Right lung (tissue), 10 donors: ENCODE measurements at places on chromosomes 13 and 19. TPM values are rescaled to one million over a fixed set of nuclear protein-coding genes. Genes with fewer than 3 reads are reported as not detected.

Gene MIR17HG
- polyA plus RNA-seq = 6.1 TPM

Gene GSX1
- not detected for polyA plus RNA-seq

Gene KCNN4
- 1.6 TPM for polyA plus RNA-seq

DNA sequence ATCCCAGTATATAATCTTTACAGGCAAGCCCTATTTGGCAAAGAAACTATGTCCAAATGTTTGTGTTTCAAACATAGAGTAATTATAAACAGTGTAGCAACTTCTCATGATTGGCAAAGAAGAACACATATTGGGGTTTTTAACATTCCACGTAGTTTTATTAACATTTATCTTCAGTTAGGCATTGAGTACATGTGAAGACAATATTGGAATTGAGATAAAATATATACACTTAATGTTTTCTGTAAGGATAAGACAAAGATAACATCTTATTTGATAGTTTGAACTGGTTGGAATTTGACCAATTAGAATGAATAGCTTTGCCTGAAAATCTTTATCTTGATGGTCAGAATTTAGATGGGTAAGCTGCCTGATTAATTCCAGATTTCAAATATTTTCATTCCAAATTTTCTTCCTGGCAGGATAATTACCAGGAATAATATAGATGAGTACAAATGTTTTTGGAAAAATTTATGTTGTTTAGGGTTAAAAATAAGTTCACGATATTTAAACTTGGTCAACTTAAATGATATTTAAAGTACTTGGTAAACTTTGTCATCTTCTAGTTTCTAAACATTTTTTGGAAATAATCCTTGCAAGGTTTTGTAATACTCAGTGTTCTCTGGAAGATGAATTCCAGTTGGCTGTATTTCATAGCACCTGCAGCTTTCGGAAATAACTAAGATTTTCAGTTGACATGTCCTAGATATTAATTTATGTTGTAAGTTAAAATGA, 536.5 kb upstream of the SPRY2 start:
- no peak for DNase-seq

DNA sequence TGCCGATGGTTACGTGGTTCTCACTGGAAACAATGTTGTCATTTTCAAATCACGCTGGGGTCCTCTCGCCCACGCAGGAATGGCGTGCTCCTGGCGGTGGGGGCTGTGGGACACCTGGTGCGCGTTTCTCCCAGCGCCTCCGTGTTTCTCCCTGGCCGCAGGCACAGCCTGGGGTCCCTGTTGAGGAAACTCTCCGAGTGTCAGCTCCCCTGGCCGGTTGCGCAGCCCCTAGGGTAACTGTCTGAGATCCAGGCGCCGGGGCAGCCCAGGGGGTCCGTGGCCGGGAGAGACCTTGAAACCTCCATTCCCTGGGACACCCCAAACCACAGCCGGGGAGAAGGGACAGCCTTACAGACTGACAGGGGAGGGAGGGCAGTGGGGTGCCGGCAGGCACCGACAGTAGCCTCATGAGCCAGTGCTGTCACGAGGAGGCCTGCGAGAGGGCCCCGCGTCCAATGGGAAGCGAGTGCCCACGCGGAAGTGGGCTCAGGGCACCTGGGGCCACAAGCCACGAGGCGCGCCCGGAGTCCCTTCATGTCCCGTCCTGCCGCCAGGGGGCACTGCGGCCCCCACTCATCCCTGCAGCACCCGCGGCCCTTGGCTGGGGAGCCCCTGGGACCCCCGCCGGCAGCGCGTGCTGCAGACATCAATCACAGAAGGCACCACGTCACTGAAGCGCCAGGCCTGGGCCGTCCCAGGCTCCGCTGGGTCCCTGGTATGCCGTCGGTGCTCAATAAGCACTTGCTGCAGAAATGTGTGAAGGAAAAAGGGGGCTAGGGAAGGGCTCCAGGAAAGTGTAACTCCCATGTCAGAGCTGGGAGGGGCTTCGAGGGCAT, 9.5 kb downstream of the ADAMTSL5 start:
- no peak for DNase-seq

GRCh38 chr13:20198781-20199180, 6.0 kb upstream of the GJB2 start:
- no peak for DNase-seq
